Activated CD4-positive, CD25-positive, alpha-beta regulatory T cell treated with anti-CD3 and anti-CD28 coated beads, Interleukin-2, amount 50 U/mL, for 72 hours (primary cell): ENCODE measurements at places on chromosomes 12 and 14.

GRCh38 chr14:78086342-78086741, 83.8 kb upstream of the NRXN3 start:
- DNase-seq: no peak

GRCh38 chr14:52950410-52950897, 396 bp downstream of the FERMT2 start:
- peak; percentile 34 for DNase-seq

DNA sequence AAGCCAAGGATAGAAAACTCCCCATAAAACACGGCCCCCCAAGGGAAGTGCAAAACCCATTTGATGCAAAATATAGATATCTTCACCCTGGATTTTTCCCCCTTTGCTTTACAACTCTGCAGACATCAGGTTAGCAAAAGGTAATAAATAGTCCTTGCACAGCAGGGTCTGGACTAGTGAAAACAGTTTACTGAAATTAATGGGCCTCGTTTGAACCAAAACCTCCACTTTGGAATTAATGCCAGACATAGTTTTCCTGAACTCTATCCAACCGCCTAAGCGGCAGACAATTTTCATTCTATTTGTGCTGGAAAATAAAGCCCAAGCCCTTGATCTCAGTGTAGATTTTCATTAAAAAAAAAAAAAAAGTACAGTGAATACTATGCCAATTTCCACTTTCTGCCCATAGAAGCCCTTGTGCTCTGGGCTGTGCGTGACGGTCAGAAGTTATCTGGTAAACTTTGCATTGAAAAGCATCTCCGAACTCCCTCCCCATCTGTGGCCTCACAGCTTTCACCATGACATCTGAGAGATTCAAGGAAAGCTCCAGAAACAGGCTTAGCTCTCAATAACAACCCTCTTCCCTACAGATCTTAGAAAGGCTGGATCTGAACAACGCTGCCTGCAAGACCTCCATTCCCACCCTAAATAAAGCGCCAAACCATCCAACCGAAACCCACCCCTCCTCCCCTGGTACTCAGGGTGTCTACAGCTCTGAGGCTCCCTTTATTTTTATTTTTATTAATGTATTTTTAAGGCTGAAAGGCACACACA, 11.0 kb upstream of the IRF2BPL start:
- DNase-seq: no peak

GRCh38 chr12:64611341-64612284, 1.3 kb downstream of the RASSF3 start:
- peak; percentile 32 for DNase-seq

DNA sequence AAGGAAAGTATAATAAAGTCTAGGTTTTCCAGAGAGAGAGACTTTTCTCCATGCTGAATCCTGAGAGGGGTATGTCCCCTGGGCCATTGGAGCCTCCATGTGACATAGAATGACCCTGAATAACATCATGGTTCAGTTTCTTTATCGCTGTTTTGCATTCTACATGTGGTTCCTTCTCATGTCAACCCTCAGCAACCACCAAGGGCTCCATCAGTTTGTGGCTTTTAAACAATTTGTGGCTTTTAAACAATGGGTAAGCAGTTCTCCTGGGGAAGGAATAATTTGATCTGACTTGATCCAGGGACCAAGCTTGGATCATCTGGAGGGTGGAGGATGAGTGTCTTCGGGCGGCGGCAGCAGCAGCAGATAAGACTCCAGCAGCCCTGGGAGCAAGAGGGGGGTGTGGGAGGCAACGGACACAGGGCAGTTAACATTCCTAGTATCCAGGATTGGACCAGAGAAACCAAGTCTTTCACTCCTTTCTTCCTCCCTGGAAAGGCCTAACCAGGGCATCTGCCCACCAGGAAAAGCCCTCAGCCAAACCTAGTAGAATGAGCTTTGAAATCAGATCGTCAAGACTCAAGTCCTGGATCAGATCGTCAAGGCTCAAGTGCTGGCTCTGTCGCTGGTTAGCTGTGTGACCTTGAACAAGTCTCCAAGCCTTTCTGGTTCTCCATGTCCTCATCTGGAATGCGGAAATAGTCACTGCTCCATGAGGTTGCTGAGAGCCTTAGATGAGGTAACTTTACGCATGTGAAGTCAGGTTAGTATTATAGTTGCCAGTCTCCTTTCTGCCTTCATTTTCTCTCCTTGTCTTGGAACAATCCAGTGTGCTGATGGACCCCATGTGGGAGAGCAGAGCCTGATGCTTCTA, 27.8 kb upstream of the FAM222A start:
- DNase-seq: no peak

DNA sequence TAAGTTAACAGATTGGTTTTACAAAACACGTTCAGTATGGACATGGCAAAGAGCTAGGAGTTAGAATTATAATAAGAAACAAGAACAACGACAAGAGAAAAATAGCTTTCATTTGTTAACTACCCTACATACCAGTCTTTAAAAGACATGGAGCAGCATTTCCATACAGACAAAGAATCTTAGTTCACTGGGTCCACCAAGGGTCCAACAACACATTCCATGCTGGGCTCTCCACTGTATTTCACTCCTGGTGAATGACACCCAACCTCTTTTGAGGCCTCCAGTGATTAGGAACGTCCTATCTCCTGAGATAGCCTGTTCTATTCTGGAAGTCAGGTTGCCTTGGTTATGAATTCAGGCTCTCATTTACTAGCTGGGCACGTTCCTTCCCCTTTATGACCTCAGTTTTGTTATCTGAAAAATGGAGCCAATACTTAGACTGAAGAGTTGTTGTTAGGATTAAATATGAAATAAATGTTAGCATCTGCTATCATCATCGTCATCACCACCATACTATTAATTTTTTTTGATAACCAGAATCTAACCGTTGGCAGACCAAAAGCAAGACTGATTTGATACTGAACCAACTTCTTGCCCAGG, 37.7 kb downstream of the C12orf75 start:
- no peak for DNase-seq

DNA sequence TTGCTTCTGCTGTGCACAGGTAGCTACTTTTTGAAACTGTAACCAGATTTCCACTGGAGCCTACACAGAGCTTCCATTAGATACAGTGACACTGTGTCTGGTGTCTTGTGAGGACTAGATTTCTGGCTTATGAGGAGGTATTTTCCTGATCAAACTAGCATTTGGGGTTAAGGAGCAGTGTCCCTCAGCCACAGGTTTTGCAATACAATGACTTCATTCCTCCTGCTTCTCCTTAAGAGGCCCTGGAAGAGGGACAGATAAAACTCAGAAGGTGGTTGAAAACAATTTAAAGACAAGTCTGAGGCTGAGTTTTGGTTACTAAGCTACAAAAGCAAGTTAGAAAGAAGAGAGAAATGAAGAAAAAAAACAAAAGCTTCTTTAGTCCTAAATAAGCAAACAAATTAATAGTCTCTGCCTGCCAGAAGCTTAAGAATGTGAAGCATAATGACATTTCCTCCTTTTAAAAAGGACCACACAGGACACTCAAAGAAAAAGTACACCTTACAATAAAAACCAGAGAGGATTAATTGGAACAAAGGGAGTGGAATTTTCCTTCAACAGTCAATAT, 53.0 kb downstream of the PKP2 start:
- DNase-seq: no peak

- DNase-seq: no peak
Measured at GRCh38 chr14:99391671-99392070, 89.0 kb downstream of the SETD3 start.

GRCh38 chr14:70972107-70972976, 65.1 kb downstream of the PCNX1 start:
- peak; percentile 80 for DNase-seq

DNA sequence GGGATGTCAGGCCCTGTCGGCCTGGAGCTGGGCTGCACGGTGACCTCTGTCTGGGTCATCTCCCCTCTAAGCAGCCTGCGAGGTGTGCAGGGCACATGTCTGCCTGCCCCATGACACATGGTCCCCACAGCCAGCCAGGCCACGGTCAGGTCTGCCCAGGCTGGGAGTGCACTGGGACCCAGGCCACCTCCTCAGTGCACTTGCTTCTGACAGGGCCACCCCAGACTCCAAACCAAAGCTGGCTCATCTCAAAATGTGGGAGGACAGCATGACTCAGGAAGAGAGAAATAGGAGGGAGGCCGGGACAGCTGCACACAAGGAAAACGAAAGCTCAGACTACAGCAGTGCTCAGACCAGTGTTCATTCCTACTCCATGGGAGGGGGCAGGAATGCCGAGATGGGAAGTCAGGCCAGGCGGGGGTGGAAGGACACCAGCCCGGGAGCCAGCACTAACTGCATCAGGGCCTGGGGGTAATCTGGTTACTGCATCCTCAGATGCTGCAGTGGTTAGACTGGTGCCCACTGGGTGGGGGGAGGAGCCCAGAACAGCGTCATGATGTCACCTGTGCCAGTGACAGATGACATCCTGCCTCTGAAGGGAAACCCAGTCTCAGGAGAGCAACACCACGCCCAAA, 4.0 kb downstream of the P2RX2 start:
- DNase-seq: no peak

GRCh38 chr12:130647814-130648213, 68.3 kb downstream of the RIMBP2 start:
- no peak for DNase-seq

GRCh38 chr12:32671930-32672780, 6.9 kb upstream of the DNM1L start:
- DNase-seq: no peak

- no peak for DNase-seq
Measured at GRCh38 chr14:65098586-65098985, 3.7 kb downstream of the MAX start.

DNA sequence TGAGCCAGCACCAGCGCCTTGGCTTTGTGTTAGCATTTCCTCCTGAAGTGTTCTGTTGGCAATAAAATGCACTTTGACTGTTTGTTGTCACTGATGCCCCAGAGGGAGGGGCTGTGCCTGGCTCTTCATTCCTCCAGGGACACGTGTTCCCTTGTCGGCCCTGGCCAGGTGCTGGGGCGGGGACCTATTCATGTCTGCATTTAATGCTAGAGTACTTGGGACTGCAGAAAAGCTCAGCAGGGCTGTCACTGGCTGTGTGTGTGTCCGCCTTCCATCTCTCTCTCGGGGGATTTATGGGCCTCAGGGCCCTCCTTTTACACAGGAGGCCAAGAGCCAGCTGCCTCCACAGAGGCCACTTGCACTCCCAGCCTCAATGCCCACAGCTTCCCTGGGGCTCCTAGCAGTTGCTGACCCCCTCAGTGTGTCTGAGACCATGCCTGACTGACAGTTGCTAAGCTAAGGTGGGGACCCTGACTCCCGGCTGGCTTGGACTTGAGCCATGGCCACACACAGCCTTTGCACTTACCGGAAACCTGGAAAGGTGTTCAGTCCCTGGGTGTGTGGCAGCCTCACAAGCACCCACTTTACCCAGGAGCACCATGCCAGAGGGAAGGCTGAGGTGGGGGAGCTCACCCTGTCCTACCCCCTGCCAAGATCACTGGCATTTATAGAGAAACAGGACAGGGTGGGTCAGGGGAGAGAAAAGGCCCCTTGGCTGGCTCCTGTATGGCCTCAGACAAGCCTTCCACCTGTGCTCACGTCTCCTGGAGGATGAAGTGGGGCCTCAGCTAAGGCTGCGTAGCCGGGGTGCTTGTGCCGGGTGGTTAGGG, 27.8 kb downstream of the HIP1R start:
- no peak for DNase-seq

DNA sequence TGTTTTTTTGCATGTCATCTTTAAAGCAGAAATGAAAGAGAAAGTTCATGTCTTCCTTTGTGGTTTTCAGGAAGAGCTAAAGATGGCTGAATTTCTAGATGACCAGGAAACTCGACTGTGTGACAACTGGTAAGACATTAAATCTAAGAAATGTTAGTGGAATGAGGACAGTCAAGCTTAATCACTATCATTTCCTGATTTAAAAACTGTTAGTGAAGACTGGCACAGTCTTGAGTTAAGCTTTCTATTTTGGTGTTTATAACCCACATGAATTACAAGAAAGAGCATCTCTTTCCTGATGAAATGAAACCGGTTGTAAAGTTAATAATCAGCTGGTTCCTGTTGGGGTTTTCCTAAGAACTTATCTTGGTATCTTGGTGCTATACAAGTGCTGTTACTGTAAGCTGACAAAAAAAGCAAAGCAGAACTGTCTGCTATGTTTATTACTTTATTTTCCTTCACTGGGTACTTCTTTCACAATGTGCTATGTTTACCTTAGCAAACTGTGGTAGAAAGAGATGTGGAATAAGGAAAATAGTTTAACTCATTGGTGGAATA, 5.2 kb downstream of the TRAFD1 start:
- DNase-seq: no peak

- no peak for DNase-seq
Measured at GRCh38 chr12:123006977-123007376, 26.5 kb downstream of the ARL6IP4 start.

GRCh38 chr12:92144631-92145480, 790 bp downstream of the BTG1 start:
- peak; percentile 74 for DNase-seq

GRCh38 chr12:112973818-112974231, 4.5 kb upstream of the OAS2 start:
- DNase-seq: no peak

- DNase-seq: no peak
Measured at GRCh38 chr12:107547389-107547788, 138.2 kb upstream of the PWP1 start.

DNA sequence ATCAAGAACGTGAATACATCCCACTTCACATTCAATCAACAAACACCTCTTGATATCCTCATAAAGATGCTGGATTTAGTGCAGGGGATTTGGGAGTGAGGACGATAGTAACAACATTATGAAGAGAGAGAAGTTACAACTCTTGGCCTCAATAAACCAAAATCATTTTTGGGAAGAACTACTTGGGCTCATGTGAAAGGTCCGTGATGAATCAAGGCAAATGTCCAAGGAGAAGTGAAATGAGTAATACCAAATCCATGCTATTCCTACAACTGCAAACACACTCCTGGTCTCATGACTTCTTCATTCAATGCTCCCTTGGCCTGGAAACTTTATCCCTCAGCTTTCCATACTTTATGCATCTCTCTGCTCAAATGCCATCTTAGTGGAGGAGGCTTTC, 162.0 kb upstream of the LMNTD1 start:
- DNase-seq: no peak

DNA sequence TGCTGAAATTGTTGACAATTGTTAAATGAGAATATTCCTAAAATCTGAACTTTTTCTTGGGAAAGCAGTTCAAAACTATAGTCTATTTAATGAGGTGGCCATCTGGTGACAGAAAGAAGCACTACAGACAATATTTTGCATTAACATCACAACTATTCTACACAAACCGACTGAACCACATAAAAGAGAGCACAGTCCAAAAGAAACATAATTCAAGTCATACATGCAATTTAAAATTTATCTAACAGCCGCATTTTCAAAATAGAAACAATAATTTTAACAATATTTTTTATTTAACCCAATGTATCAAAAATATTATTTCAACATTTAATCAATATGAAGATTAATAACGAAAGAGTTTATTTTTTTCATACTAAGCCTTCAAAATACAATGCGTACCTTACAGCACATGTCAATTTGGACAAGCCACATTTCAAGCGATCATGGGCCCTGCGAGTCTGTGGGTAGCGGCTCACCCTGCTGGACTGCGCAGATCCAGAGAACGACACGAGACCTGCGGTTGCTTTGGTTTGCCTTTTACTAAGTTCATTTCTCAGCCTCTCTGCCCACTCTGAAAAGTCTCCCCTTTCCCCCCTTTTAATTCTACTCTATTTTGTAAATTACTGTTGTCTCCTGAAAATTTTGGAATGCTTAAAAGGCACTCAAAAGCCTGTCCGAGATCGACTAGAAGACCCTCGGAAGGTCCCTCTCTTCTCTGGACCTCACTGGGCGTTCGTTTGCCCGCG, 947 bp upstream of the LRRC9 start:
- no peak for DNase-seq
